ENCODE measurements at places on chromosomes 4 and X. TPM values are rescaled to one million over a fixed set of nuclear protein-coding genes. Genes with fewer than 3 reads are reported as not detected.
A peak's percentile ranks its signal among the peaks of the same experiment; 100 is the strongest.

DNA sequence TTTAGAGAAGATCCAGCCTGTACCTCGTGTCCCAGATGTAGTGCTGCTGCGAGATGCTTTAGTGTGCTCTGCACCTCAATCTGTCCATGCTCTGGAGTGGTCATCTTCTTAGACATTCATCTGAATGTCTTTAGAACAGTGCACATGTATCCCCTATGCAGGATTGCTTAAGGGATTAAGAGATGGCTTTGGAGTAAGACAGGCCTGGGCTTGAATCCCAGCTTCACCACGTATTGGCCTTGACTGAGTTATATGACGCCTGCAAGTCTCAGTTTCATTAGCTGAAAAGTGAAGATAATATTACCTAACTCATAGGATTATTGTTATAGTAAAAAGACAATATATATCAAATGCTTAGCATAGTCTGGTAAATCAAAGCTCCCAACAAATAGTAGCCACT lies 98.3 kb downstream of the NFKB1 start:
- DNase-seq: no peak
- no peak overlapping the region for H3K27ac ChIP-seq
- no peaks in the 10 kb centered on the region for H3K4me1 ChIP-seq
- H3K36me3 ChIP-seq: peaks cover 73% of the 10 kb centered on the region
- no peak overlapping the region for H3K4me3 ChIP-seq

DNA sequence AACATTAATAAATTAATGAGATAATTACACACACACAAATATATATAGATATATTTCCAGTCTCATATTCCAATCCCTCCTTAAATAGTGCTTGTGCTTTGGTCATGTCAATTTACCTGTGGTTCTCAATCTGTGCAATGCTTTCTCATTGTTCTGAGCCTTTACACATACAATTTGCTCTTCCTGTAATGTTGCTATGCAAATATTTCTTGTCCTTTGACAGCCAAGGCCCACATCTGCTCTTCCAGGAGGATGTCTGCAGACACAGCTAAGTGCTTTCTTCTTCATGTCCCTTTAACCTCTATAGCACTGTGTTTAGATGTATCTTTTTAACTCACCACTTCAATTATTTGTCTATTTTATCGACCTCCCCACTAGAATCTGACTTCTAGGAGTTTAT lies 67.3 kb upstream of the RAPGEF2 start:
- H3K36me3 ChIP-seq: no peaks in the 10 kb centered on the region
- no peaks in the 10 kb centered on the region for H3K27me3 ChIP-seq
- no peaks in the 10 kb centered on the region for H3K4me1 ChIP-seq
- DNase-seq: no peak
- no peak overlapping the region for H3K27ac ChIP-seq
- H3K4me3 ChIP-seq: no peak overlapping the region

DNA sequence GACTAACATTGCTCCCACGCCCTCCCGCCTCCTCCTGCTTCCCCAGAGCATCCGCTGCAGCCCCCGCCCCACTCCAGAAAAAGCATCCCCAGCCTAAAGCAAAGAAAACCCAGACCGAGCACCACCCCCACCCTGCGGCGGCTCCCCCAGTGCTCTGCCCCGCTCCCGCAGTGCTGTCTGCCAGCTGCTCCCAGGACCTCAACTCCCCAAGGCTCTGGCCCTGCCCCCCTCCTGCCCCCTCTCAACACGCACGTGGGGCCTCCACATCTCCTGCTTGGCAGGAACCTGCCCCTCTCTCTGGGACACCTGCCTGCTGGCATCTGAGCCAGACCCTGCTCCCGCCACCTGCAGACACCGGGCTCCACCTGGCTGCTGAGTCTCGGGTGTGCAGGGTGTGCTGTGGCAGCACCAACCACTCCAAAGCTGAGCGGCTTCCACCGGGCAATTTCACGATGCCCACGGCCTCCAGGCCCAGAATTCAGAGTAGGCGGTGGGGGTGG lies 79.4 kb downstream of the FAM53A start:
- no peaks in the 10 kb centered on the region for H3K4me1 ChIP-seq
- no peaks in the 10 kb centered on the region for H3K27me3 ChIP-seq
- peak; percentile 58 for DNase-seq
- H3K4me3 ChIP-seq: no peak overlapping the region

DNA sequence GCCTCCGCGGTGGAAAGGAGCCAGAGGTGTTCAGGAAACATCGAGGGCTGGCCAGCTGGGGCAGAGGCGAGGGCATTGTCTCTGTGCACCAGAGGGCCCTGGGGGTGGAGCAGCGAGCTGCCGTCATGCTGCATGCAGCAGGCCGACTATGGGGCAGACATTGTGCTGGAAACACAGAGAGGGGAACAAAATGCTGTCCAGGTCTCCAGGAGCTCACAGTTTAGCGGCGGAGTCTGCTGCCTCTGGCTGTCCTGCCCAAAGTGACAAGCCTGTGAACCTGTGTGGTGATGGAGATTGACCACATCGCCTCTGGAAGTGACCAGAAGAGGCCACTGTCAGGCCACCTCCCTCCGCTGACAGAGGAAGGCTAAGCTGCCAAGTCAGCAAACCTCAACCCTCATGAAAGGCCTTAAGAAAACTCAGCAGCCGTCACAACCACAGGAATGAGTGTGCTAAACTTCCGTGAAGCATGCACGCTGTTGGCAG lies 20.1 kb upstream of the SASH3 start:
- no peak for DNase-seq
- peaks cover 8% of the 10 kb centered on the region for H3K4me1 ChIP-seq
- no peak overlapping the region for H3K4me3 ChIP-seq
- H3K36me3 ChIP-seq: no peaks in the 10 kb centered on the region
- no peak overlapping the region for H3K27ac ChIP-seq
- H3K27me3 ChIP-seq: peaks cover 9% of the 10 kb centered on the region

GRCh38 chr4:77881460-77882295 lies 19.0 kb downstream of the MRPL1 start:
- no peak for DNase-seq
- H3K4me3 ChIP-seq: no peak overlapping the region
- H3K27me3 ChIP-seq: no peaks in the 10 kb centered on the region
- H3K27ac ChIP-seq: no peak overlapping the region

- no peak overlapping the region for H3K4me3 ChIP-seq
- H3K4me1 ChIP-seq: no peaks in the 10 kb centered on the region
- no peaks in the 10 kb centered on the region for H3K27me3 ChIP-seq
- no peak for DNase-seq
Observed at GRCh38 chr4:57490520-57491255, 380.5 kb upstream of the IGFBP7 start.

DNA sequence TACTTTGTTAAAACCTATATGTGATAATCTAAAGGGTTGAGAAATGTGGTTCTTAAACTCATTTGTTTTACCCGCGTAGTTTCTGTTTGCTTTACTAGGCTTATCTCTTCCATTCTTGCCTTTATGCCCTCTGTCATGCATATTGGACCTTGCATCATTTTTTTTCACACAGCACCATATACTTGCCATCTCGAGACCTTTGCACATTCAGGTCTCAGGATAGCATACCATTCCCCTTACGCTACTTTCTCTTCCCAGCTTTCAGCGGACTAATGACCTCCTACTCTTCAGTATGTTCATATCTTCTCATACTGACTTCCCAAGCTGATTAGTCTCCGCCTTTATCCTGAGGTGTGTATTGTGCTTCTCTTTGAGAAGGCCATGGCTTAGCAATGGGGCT lies 40.5 kb downstream of the USP38 start:
- no peak for DNase-seq
- no peak overlapping the region for H3K4me3 ChIP-seq
- H3K36me3 ChIP-seq: peaks cover 26% of the 10 kb centered on the region
- H3K27me3 ChIP-seq: no peaks in the 10 kb centered on the region

DNA sequence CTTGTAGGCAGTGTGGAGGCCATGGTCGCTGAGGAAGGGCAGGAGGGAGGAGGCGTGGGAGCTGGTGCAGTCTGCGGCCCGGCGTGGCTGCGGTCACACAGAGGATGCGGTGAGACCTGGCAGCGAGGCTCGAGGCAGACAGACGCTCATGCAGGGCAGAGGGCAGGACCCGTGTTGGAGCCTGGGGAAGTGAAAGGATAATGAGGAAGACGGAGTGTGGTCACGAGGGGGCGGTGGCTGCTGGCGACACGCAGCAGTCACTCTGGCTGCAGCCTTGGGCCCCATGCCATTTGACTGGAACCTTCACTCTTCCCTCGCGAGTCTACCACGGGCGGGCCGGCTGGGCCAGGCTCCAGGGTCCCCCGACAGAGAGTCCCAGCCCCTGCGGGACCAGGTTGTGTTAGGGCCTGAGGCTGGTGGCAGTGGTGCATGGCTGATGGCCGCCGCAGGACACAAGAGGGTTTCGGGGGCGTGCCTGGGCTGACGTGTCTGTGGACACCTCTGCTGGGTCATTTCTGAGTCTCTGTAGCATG lies 68.8 kb upstream of the HGFAC start:
- H3K27me3 ChIP-seq: no peaks in the 10 kb centered on the region
- H3K36me3 ChIP-seq: peaks cover 12% of the 10 kb centered on the region
- DNase-seq: no peak
- H3K4me3 ChIP-seq: no peak overlapping the region

DNA sequence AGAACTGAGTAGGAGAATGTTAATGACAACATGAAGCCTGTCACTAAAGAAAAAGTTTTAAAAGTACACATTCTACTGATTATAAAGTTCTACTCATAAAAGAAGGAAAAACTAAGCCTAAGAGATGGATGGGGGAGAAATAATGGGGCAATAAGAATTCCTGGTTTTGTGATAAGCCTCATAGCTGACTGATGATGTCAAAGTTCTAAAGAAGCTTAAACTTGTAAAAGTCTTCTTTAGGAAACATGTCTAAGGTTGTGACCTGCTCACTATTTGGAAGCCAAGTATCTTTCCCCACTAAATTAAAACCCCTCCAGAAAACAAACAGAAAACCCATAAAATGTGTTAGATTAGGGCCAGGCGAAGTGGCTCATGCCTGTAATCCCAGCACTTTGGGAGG lies 232.9 kb upstream of the GIMD1 start:
- no peaks in the 10 kb centered on the region for H3K36me3 ChIP-seq
- DNase-seq: no peak
- H3K4me1 ChIP-seq: no peaks in the 10 kb centered on the region
- no peak overlapping the region for H3K27ac ChIP-seq
- no peak overlapping the region for H3K4me3 ChIP-seq
- no peaks in the 10 kb centered on the region for H3K27me3 ChIP-seq

DNA sequence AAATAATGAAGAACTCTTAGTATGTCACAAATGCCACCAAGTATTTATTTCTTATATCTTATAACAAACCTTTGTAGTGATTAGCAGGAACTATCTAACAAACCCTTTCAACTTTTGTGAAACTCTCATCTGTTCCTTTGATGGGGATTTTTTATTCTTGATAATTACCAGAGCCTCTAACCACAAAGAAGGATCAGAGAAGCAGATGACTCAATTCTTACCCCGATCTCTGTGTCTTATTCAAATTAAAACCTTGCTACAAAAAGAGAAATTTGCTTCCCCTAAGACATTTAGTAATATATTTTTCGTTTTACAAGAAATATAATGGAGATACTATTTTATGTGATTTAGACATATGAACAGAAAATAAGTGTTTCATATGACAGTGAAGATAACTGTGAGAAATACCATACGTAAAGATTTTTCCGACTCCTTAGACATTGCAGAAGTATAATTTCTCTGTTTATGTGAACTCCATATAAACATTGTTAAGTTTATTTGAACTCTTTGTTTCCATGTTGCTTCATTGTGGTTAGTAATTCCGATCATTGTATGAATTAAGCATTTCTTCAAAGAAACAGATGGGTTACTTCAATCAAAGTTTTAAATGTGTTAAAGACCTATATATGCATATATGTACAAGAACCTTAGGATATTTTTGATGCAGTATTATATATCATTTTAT lies 205.4 kb downstream of the CFAP299 start:
- no peak overlapping the region for H3K4me3 ChIP-seq
- H3K4me1 ChIP-seq: no peaks in the 10 kb centered on the region
- H3K27ac ChIP-seq: no peak overlapping the region
- no peaks in the 10 kb centered on the region for H3K27me3 ChIP-seq
- no peak for DNase-seq

DNA sequence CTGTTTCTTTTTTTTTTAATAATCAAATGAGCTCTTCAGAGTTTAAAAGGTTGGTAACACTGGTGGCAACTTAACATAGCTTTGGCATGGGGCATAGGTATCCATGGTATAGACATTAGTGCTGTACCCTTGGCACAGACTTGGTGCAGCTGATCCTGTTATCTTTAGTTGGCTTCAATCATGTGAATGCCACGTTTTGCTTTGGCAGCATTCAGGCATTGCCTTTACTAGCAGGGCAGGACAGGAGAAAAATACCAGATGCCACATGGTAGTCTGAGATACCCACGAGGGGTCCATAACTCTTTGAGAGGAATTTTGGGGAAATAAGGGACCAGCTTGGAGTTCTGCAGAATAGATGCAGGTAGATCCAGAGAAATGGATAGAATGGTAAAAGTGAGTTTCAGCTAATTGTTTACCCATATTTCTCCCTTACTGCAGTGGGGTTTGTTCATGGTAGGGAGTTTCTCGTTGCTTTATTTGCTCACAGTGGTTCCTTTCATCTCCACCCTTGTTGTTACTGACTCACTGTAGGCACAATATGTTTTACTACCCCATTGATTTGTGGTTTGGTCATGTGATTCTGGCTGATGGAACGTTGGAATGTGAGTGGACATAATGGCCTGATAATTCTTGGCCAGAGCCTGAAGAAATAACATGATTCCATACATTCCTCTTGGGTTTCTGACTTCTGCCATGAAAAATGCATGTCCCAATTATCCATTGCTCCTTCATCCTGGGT lies 342.7 kb downstream of the GLUD2 start:
- no peaks in the 10 kb centered on the region for H3K36me3 ChIP-seq
- no peak overlapping the region for H3K27ac ChIP-seq
- no peak overlapping the region for H3K4me3 ChIP-seq
- H3K4me1 ChIP-seq: no peaks in the 10 kb centered on the region

DNA sequence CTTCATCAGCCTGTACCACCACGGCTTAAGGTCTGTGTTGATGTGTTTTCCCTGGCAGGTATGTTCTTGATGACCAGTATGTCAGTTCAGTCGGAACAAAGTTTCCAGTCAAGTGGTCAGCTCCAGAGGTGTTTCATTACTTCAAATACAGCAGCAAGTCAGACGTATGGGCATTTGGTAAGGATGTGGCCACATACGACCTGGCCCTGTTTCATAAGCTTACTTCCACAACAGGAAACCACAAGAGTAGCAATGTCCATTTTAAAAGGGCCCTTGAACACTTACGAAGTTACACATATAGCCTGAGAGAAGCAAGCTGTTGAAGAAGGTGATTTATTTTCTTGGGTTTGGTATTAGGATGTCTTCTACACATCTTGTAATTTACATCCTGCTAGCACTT lies 46.1 kb downstream of the BMX start:
- H3K27me3 ChIP-seq: no peaks in the 10 kb centered on the region
- no peaks in the 10 kb centered on the region for H3K36me3 ChIP-seq
- no peak for DNase-seq
- no peak overlapping the region for H3K27ac ChIP-seq
- H3K4me3 ChIP-seq: no peak overlapping the region
- no peaks in the 10 kb centered on the region for H3K4me1 ChIP-seq

PSAPL1 gene
- 0.02 TPM for polyA plus RNA-seq

CYLC1 gene
- polyA plus RNA-seq: not detected

VAMP7 gene
- 23.9 TPM for polyA plus RNA-seq

TCEANC gene
- polyA plus RNA-seq: 0.84 TPM

TMPRSS11D gene
- polyA plus RNA-seq: 0.02 TPM

CXorf51B gene
- not detected for polyA plus RNA-seq

CCKAR gene
- not detected for polyA plus RNA-seq

ACSL4 gene
- polyA plus RNA-seq: 18.1 TPM
